ENCODE measurements at places on chromosomes 6 and 20.

DNA sequence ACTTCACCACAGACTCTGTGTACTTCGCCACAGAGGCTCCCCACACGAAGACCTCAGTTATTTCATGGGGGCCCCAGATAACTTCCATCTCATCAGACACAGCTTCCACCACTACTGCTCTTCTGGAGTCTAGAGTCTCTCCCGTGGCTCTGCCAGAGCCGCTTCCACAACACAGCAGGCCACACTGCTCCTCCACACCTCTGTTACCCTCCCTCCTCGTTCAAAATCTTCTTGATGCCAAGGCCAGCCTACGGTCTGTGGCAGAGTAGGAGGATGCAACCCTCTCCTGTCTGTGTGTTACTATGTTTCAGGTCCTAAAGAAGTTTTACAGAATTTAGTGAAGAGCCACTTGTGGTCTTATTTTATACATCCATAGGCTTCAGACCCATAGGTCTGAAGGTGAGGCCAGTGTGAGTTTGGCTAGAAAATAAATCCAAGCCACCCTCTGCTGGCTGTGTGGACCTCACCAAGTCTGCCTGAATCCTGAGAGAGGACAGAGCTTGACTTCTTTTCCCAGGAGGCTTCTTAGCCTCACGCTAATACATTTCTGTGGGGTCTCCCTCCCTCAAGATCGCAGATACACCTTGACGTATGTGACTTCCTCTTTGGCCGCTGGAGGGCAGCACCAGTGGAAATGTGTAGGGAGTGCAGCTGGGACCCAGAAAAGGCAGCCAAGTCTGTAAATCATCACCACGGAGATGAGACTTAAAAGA is 197.7 kb downstream of the FAXC start:
- peak; percentile 28 for DNase-seq

- DNase-seq: no peak
Measured at GRCh38 chr6:170162775-170163404, 128.0 kb downstream of the DLL1 start.

- no peak for DNase-seq
Measured at GRCh38 chr6:125279961-125280360, 21.8 kb downstream of the HDDC2 start.

- no peak for DNase-seq
Measured at GRCh38 chr6:63352069-63352543, 32.3 kb upstream of the LGSN start.

GRCh38 chr6:169660751-169661390 is 41.0 kb downstream of the WDR27 start:
- no peak for DNase-seq

DNA sequence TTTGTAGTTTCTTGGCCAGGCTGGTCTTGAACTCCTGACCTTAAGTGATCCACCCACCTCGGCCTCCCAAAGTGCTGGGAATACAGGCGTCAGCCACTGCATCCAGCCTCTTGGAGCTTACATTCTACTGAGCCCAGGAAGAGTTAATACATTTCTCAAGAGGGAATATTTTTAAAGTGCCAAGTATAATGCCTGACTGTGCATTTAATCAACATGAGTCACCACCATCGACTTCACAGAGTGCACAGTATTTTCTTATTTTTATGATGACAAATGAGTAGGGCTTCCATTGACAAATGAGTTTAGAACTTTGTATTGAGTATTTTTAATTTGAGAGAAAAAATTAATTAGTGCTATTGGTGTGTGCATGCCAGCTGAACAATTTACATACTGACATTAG is 72.2 kb downstream of the SASH1 start:
- no peak for DNase-seq

DNA sequence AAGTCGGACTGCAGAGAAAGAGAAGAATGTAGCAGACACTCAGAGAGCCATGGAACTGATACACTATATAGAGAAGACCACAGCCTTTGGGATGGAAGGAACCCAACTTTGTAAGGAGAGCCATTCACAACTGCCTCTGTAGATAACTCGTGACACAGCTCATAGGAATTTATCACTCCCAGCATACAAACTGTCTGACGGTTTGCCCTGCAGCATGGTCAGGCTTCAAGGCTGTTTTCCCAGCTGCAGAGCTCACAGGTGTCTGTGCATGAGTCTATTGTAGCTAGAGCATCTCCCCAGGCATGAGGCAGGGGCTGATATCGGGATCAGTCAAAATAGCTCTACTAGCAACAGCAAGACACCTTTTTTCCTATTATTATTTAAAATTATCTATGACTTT is 130.5 kb upstream of the DTNBP1 start:
- peak; percentile 52 for DNase-seq

DNA sequence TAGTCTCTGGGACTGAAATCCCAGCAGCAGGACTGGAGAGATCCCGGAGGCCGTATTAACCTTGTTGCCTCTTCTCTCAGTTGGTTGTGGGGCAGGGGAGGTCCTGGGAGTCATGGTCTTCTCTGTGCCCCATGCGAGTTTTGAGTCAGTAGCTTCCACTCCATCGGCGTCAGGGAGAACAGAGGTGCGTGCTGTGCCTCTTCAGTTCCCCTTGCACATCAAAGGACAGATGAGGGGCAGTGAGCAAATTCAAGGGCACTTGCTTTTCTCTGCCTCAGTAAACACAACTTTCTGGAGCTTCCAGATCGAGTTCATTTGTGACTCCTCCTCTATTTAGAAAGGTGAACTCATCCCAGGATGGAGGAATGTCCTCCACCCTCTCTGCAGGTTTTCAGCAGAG is 48.6 kb downstream of the MOCS1 start:
- no peak for DNase-seq

GRCh38 chr6:37868447-37868825 is 48.9 kb downstream of the ZFAND3 start:
- DNase-seq: no peak

- DNase-seq: no peak
Measured at GRCh38 chr20:50294164-50295088, 103.8 kb downstream of the CEBPB start.

DNA sequence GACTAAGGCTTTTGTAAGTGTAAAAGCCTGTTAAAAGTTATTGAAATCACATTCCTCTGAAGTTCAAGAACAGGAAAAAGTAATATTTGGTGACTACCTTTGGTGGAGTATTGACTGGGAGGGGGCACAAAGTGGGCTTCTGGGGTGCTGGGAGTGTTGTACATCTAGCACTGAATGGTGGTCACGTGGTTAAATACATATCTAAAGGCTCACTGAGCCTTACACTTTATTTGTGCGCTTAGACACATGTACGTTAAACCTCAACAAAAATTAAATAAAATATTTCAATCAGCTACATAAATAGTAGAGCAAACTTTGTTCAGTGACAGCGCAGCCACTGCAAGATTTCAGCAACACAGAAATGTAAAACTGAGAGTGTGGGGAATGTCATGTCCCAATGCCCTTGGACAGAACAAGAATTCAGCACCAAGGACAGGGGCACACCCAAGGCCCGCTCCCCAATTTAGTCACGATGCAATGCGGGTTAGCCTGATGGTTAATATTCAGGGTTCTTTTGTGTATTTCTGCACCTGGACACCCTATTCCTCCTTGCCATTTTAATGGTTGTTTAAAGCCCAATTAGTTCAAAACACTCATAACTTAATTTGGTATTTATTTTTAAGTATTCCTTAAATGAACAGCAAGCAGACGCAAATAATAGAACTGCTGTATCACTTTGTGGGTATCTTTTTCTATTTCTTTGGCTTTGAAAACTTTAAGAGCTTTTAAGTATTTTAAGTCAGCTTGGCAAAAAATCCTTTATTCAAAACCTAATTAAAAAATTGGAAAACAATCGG is 37.4 kb downstream of the ANGPT4 start:
- no peak for DNase-seq

GRCh38 chr6:104595311-104595820 is 264.4 kb downstream of the HACE1 start:
- DNase-seq: no peak

DNA sequence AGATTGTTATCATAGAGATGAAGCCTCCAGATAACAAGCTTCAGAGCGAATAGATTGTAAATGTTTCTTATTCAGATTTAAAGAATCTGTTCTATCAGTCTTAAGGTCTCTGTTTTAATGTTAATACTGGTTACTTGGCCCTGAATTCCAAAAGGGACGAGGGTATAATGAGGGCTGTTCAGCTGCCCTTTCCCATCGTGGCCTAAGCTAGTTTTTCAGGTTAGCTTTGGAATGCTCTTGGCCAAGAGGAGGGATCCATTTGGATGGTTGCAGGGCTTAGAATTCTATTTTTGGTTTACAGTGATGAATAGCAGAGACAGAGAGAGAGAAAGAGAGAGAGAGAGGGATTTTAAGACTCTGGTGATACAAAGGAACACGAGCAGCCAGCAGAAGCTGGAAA is 62.8 kb upstream of the UFL1 start:
- no peak for DNase-seq

DNA sequence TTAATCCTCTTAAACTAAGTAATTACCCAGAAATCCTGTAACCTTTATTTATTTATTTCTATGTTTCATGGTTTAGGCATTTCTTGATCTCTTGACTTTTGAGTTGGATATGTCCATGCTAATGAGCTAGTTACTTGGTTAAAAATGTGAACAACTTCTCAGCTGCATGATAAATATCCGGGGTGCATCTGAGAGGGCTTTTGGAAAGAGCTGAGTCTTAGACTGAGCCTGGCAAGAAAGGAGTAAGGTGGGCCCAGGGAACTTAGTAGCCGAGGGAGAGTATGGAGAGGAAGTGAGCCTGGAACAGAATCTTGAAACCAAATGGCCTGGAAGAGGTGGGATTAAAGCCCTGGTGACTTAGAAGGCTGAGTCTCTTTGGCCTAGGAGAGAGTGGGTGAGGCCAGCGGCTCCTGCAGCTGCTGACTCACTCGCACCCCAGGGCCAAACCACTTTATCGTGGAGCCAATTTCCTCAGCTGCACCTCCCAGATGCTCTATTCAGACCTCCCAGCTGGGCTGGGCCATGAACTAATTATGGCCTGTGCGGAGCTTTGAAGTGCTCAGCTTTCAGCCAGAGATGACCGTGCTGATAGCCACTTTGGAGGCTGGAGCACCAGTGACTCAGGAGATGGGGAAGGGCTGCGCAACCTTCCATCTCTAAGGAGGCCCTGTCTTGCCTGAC is 19.1 kb downstream of the TGM3 start:
- peak; percentile 92 for DNase-seq

DNA sequence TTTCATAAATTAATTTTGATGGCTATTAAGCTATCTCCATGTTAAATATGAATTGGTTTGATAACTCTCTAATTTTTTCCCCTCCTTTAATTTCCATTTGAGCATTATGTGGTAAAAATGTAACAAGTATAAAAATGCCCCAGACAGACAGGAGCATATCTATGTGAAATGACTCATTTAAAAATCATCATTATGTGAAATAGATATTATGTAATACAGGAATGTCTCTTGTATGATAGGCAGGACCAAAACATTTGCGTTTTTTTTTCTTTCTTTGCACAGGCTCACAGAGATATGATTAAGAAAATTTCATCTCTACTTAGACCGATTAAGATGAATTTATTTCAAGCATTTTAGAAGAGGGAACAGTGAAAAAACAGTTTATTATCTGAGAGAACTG is 95.8 kb downstream of the AKAP7 start:
- DNase-seq: no peak

DNA sequence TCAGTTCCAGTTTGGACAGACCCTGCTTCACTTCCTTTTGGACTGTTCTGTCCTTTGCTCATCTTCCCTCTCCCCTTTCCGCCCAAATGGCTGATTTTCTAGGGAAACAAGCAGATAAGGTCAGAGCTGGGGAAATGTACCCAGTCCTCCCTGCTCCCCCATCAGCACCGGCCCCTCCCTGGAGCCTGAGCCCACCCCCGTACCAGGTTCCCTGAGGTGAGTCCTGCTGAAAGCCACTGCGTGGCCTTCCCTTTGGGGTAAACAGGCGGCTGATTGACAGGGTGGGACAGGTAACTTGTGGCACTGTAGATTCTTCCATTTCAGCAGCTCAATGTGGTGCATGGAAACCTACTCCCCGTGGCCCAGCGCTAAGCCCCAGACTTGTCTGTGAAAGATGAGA is 70.5 kb downstream of the NPEPL1 start:
- no peak for DNase-seq

DNA sequence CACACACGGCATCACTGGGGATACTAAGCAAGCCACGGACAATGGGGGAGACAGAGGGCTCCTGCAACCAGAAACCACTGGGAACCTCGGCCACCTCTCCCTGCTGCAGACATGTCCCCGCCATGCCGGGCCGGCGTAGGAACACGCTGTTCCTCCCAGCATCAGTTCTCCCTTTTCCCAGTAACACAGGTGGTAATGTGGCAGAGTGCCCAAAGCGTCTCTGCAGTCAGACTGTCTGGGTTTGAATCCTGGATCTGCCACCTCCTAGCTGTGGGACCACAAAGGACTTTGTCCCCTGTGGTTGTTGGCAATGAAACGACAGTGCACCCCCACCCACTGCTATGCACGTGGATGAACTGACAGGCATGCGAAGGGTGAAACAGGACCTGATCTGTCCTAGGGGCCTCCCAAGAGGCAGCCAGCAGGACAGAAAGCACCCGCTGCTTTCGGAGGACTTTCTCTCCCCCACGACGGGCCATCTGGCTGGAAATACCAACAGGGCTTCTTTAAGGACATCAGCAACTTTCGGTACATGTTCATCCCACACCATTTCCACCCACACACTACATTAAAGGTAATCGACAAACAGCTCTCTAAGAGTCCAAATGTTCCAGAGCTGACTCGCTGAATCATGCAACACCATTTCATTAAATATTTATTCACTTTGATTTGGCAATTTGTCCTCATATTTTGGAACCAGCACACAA is 74.1 kb downstream of the SULF2 start:
- no peak for DNase-seq

- DNase-seq: no peak
Measured at GRCh38 chr20:53149148-53149889, 177.2 kb downstream of the TSHZ2 start.

- DNase-seq: peak; percentile 45
Measured at GRCh38 chr6:125753218-125753936, 3.9 kb downstream of the HEY2 start.

- DNase-seq: no peak
Measured at GRCh38 chr6:56484669-56485068, 158.0 kb downstream of the DST start.

GRCh38 chr6:42045538-42046460 is 4.5 kb upstream of the TAF8 start:
- DNase-seq: no peak

DNA sequence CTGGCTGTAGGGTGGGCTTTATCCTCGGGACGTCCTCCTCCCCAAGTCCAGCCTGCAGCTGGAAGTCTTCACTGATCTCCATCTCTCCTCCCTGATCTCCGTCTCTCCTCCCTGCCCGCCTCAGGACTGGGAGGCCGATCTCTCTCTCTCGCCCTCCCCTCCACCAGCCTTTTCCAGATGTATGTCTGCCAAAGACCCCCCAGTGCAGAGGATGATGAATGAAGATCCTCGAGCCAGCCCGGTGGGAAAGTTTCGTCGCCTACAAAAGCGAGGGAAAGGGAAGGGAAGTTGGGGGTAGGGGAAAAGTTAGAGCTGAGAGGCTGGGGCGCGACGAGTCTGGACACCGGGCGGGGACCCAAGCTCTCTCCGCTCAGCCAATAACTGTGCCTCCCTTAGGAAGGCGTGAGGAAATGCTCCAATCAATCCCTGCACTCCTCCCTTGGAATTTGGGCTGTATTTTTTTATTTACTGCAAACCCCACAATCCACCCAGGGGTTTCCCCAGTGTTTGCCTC is 595 bp upstream of the SRF start:
- peak; percentile 92 for DNase-seq

- no peak for DNase-seq
Measured at GRCh38 chr6:132818404-132819359, 4.3 kb downstream of the RPS12 start.

- DNase-seq: no peak
Measured at GRCh38 chr6:135994857-135995544, 143.5 kb downstream of the PDE7B start.

GRCh38 chr20:10715035-10715434 is 41.2 kb upstream of the JAG1 start:
- DNase-seq: peak; percentile 36
